ENCODE measurements at places on chromosomes 11 and 22.

DNA sequence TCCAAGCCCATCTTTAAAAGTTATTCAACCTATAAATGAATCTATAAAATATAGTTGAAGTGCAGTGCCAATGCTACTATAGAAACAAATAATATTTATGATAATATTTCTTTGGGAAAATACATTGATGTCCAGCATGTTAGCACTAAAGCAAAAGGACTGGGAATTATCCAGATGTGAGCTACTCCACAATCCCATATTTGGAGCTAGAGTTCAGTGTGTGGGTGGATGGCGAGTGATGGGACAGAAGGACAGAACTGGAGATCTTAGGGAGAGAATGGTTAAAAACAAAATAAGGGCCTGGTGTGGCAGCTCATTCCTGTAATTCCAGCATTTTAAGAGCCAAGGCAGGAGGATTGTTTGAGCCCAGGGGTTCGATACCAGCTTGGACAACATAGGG lies 216.8 kb downstream of the TMEM135 start:
- no peak for DNase-seq

GRCh38 chr11:70886676-70887541 lies 365.5 kb downstream of the SHANK2 start:
- DNase-seq: no peak

- DNase-seq: no peak
These were observed 23.0 kb downstream of the ANKK1 start for GRCh38 chr11:113410414-113411135.

DNA sequence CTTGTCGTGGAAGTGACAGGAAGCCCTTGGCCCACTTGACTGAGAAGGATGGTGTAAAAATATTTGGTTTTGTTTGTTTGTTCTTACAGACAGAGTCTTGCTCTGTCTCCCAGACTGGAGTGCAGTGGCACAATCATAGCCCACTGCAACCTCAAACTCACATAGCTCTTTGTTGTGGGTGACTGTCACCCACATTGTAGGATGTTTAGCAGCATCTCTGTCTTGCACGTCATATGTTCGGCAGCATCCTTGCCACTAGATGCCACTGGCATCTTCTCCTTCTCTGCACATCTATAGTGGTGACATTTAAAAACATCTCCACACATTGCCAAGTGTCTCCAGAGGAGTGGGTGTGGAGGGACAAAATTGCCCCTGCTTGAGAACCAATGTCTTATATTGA lies 56.8 kb downstream of the PRR5L start:
- no peak for DNase-seq

- DNase-seq: no peak
These were observed 868.5 kb downstream of the TBC1D22A start for GRCh38 chr22:47630741-47631534.

DNA sequence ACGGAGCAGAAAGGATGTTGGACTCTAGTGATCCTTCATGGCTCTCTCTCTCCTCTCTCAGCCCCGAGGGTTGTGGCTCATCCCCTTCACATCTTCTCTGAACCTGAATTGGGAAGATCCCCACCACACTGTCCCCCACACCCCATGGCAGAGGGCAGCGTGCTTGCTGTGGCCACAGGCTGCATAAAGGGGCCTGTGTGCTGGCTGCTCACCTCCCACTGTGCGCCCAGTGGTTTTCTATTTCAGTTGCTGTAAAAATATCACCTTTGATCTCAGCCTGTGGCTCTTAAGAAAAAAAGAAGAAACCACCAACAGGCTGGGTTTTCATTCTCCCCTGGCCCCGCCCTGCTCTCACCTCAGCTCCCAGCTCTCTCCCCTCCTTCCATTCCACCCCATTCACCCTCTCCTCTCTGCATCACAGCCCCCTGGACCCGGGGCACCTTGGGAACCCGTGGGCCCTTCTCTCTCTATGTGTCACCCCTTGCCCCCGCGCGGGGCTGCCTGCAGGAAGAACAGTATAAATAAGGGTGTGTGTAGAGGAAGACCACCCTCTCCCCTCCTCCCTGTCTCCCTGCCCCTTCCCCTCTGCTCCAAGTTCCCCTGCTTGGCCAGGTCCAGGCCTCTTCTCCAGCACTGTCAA lies 25.8 kb upstream of the WNT11 start:
- DNase-seq: no peak

- DNase-seq: peak; percentile 50
These were observed 77.9 kb downstream of the BTBD10 start for GRCh38 chr11:13384908-13385640.

DNA sequence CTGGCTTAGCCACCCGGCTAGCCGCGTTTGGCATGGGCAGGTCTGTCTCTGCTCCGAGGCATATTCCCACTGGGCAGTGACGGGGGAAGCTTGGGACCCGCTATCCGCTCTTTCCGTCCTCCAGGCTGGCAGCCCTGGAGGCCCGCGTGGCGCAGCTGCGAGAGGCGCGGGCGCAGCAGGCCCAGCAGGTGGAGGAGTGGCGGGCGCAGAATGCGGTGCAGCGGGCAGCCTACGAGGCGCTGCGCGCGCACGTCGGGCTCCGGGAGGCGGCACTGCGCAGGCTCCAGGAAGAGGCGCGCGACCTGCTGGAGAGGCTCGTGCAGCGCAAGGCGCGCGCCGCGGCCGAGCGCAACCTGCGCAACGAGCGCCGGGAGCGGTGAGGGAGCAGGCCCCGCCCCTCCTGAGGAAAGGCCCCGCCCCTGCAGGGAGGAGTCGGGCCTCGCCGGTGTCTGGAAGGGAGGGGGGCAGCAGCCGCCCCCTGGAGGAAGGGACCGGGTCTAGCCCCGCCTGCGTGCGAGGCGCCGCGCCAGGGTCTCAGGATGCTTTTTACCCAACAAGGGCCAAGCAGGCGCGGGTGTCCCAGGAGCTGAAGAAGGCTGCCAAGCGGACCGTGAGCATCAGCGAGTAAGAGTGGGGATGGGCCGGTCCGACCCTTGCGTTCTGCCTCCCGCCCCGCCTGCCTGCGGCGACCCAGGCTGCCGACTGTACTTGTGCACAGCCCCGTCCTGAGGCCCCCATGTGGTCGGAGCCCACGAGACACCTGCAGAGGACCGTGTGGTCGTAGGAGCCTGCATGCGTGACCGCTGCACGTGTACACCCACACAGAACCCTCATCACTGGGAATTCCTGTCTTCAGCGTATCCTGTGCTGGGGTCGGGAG lies 7.9 kb downstream of the ATG16L2 start:
- peak; percentile 76 for DNase-seq

GRCh38 chr11:45252877-45253276 lies 33.3 kb downstream of the SYT13 start:
- DNase-seq: no peak

GRCh38 chr11:104410336-104410735 lies 246.4 kb upstream of the PDGFD start:
- no peak for DNase-seq

DNA sequence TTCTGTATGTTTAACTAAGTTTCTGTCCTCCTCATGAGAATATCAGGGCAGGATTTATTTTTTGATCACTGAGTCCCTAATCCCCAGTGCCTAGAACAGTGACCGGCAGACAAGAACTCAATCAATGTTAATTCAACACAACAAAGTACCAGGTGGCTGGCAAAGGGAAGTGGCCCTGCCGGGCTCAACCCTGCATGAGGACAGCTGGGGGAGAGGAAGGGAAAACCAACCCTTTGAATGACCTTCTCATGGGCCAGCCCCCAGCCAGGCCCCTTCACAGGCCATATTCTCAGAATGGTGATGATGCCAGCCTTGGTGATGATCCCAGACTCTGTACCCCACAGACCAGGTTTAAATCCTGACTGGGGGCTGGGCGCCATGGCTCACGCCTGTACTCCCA lies 1.4 kb upstream of the MFNG start:
- DNase-seq: no peak

- DNase-seq: no peak
These were observed 147.8 kb upstream of the SESN3 start for GRCh38 chr11:95378789-95379188.

DNA sequence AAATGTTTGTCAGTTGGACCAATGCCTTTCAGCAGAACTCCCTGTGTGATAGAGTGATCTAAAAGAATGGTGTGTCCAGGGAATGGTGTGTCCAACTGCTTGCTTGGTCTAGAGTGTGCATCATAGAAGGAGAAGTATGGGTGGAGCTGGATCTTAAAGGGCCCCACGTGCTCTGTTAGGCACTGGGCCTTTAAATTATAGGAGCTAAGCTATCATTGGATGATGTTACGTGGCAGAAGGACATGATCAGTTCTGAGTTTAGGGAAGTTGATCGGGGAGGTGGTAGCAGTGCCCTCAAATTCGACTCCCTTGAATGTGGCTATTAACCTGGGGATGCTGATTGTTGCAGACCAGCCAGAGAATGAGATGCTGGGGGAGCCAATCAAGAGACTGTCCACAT lies 16.4 kb downstream of the STX3 start:
- DNase-seq: no peak

GRCh38 chr11:27239305-27239942 lies 123.6 kb downstream of the CCDC34 start:
- DNase-seq: peak; percentile 95

DNA sequence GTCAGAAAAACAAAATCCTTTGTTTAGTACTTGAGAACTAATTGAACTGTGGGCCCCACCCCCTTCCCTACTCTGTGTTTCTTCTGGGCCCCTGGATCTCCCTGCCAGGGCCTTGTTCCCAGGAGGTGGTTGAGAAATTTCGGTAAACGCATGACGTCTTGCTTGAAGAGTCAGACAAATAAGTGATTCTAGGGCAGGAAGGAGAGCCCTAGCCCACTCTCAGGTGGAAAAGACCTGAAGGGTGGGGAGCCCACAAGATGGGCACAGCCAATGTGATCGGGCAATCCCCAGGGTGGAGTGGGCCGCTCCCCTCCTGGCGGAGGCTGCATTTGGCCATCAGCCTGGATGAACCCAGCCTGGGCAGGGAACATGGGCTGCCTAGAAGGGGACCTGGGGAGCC lies 16.8 kb upstream of the P2RY2 start:
- DNase-seq: peak; percentile 23

GRCh38 chr11:8009856-8010255 lies 22.7 kb downstream of the EIF3F start:
- DNase-seq: no peak

DNA sequence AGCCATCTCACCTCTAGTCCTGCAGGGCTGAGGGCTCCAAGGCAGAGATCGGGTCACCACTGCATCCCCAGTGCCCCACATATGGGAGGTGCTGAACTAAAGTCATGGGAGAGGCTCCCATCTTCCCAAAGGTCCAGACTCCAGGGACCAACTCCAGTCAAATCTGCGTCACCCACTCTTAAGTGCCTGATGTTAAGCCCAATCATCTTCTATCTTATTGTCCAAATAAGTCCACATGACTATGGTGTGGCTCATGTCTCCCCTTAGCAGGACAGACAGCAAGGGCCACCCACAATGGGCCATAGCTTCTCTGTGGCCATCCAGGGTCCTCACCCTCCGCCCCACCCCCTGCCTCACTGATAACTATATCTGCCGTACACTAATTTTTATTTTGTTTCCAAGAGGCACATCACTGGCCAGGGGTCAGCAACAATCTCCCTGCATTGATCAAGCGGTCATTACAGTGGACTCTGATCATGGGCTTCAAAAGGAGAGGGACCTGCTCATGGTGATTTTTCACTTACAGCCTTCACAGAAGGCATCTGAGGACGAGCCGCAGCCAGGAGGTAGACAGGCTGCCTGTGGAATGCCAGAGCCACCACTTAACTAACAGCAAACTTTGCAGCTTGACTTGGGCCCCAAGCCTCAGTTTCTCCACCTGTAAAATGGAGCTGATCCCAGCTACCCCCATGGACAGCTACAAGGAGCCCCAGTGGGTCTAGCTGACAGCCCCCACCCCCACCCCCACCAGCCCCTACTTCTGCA lies 23.3 kb downstream of the MYH9 start:
- no peak for DNase-seq

DNA sequence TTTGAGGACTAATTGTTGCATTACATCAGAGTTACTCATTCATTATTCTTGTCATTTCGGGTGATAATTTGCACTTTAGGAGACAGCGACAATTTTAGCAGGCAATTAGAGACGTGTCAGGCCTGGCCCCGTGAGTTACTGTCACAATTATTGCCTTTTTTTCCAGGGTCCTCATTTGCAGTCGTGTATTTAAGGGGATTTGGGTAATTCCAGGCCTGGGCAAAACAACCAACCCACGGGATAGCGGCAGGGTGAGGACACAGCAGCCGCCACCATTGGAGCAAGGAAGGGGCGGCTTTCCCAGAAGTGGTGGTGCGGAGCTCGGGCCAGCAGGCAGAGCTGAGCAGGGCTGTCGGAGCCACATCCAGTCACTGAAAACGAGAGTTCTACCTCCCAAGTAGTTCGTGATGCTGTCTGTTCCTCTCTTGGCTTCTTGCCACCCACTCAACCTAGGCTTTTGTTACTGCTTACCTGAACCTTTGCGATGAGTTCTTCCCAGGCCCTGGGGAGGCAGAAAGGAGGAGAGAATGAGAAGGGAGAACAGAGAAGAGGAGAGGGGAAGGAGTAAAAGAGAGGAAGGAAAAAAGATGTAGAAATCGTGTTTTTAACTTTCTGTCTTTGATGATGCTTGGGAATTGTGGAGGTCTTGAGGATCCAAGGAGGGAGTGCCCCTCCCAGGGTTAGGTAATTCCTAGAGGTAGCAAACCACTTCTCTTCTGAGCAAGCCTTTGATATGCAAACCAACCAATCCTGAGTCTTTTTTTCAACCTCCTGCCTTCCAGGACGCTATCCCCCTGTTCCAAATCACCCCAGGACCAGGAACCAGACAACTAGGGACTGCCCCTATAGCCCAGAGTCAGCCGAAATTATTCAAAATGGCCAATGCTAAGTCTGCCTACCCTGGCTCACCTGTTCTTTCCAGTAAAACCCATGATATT lies 236.1 kb downstream of the MIAT start:
- DNase-seq: peak; percentile 15

All from AG10803 (cell line).